ENCODE measurements at places on chromosomes 5 and 9.

DNA sequence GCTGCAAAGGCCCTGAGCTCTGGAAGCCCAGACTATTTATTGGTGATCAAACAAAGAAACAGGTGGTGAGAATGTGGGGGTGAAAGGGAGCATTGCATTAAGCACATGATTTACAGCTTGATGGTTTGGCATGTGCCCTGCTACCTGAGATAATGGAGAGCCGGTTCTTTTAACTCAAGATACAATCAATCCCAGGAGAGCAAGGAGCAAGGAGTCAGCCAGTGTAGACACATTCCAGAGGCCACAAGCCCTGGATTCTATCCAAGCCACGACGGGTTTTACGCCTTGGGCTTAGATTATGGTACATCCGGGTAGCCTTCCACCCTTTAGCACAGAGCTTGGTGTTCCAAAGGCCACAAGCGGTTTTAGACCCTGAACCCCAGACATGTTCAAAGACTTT lies 292.2 kb downstream of the CYLC2 start:
- DNase-seq: no peak

DNA sequence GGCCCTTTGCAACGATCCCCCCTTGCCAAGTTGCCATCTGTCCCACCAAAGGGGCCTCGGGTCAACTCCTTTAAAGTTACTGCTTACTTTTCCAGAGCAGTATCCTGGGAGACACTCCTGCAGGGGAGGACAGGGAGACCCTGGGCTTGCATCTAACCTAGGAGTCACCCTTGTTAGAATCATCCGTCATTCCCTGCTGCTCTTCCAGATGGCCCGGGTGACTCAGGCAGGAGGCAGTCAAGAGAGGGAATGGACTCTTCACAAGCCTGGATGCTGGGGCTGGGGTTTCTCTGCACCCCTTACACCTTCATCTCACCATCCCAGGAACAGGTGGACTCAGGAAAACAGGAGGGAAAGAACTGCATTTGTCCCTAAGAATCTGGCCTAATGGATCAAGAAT lies 175.6 kb downstream of the GABBR2 start:
- DNase-seq: no peak

DNA sequence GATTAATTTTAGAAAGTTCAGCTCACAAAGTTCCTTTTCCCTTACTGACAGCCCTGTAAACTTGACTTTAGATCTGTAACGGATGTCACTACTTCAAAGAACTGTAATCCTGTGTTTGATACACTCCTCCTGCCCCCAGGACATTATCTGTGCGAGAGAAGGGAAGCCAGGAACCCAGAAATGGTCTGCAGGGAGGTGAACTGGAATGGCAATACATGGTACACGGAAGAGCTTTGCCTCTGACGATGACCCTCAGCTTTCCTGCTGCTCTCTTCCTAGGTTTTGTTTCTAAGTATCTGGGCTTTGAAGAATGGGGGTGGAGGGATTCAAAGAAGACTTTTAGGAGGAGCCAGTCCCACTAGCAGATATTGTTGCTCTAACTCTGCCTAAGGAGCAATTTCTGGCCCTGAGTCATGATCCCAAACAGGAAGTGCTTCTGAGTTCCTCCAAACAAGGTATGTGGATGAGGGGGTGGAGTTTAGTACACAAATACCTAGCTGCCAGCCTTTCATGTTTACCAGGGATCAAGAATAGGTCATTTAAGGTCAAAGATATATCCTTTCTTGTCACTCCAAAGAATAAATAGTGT lies 43.4 kb upstream of the TMC1 start:
- no peak for DNase-seq

DNA sequence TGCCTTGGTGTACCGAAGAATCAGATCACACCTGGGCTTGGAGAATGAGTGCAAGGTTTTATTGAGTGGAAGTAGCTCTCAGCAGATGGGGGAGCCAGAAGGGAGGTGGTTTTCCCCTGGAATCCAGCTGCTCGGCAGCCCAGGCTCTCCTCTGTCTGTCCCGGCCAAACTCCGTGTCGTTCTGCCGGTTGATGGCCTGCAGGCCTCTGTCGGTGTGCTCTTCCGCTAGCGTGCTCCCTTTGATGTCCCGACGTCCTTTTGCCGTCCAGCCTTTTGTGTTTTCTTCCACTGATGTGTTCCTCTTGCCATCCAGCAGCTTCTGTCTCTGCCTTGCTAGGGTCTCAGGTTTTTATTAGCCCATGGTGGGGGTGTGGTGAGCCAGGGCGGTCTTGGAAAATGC lies 28.0 kb upstream of the MIER3 start:
- DNase-seq: no peak

- DNase-seq: no peak
Measured at GRCh38 chr9:19409401-19410194, 789 bp downstream of the ACER2 start.

DNA sequence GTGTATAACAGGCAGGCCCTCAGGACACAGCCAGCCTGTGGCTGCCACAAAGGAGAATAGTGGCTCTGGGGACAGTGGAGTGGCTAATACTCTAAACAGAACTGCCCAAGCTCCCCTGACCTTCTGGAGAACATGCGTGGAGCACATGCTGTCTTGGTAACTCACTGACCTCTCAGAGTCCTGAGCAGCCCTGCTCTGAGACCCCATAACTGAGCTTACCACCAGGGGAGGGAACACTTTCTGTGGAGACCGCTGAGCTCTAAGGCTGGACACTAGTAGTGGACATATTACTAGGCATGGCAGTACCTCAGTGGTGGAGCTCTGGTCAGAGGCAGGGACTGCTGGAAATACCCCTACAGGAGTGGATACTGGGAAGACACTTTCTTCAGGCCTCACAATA lies 60.2 kb upstream of the SPTLC1 start:
- DNase-seq: no peak

DNA sequence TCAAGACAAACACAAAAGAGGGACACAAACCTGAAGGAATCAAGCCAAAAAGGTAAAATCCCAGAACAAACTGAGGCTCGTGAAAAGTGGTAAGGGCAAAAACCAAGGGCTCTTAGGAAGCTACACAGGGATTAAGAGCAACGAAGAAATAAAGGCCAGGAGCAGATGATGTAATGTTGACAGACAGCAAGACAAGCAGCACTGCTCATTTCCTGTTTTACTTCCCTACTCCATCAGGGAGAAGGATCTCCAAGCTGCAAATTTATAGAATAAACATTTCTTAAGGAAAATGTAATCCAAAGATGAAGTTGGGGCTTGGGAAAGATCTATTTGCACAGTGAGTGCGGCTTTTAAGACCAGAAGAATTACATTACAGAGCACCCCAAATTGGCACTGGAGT lies 182.3 kb upstream of the MAP1B start:
- DNase-seq: no peak

- DNase-seq: no peak
Measured at GRCh38 chr5:56569566-56569965, 245.8 kb upstream of the MAP3K1 start.

DNA sequence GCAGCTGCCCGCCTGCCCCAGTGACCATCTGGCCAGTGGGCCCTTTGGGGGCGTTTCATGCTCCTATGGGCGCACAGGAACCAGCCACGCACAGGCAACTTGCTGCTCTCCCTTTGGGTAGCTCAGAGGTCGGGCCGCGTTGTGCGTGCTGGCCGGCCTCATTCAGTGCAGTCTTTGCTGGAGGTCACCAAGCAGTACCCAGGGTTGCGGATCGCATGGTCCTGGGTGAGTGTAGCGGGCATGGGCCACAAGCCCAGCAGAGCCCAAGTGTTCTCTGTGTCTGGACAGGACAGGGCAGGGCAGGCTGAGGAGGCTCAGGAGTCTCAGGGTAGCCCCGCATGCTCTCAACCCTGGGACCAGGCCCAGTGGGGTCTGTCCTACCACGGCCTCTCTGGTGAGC lies 9.9 kb upstream of the MRNIP start:
- DNase-seq: no peak

GRCh38 chr9:16265688-16266087 lies 604.8 kb downstream of the BNC2 start:
- DNase-seq: no peak

DNA sequence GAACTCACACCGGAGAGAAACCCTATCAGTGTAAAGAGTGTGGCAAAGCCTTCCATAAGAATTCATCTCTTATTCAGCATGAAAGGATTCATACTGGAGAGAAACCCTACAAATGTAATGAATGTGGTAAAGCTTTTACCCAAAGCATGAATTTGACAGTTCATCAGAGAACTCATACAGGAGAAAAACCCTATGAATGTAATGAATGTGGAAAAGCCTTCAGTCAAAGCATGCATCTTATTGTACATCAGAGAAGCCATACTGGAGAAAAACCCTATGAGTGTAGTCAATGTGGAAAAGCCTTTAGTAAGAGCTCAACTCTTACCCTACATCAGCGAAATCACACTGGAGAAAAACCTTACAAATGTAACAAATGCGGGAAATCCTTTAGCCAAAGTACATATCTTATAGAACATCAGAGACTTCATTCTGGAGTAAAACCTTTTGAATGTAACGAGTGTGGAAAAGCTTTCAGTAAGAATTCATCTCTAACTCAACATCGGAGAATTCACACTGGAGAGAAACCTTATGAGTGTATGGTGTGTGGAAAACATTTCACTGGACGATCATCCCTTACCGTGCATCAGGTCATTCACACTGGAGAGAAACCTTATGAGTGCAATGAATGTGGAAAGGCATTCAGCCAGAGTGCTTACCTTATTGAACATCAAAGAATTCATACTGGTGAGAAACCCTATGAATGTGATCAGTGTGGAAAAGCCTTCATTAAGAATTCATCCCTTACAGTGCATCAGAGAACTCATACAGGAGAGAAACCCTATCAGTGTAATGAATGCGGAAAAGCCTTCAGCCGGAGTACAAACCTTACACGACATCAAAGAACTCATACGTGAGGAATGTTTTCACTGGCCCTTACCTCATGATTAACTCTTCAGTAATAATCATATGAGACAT lies 8.9 kb upstream of the ZNF454 start:
- no peak for DNase-seq

GRCh38 chr9:14935964-14936363 lies 25.7 kb upstream of the FREM1 start:
- DNase-seq: no peak

GRCh38 chr9:112620388-112620787 lies 97.5 kb downstream of the INIP start:
- DNase-seq: no peak

DNA sequence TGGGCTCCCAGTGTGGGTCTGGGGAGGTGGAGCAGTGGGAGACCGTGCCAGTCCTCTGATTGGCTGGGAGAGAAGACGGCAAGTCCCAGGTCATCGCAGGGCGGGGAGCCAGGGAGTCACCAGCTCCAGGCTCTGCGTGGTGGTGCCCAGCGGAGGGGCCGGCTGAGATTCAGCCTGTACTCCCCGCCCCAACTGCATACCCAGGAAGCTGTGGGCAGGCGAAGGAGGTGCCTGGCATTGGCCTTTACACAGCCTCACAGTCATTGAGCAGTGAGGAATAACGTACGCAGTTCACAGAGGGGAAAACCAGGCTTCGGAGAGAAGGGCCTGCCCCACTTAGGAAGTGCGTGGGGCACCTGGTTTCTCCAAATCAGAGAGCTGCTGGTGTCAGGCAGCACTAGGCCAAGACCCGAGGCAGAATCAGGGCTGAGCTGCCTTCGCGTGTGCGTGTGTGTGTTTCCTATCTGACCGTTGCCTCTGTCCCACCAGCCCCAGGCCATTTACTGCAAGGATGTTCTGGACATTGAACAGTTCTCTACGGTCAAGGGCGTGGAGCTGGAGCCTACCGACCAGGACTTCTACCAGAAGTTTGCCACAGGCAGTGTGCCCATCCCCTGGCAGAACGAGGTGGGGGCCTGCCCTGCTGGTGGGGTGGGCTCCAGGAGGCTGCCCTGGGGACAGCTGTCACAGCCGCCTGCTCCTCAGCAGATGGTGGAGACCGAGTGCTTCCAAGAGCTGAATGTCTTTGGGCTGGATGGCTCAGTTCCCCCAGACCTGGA lies 6.2 kb upstream of the PRR7 start:
- peak; percentile 61 for DNase-seq

- DNase-seq: no peak
Measured at GRCh38 chr5:67639313-67639712, 442.7 kb upstream of the CD180 start.

DNA sequence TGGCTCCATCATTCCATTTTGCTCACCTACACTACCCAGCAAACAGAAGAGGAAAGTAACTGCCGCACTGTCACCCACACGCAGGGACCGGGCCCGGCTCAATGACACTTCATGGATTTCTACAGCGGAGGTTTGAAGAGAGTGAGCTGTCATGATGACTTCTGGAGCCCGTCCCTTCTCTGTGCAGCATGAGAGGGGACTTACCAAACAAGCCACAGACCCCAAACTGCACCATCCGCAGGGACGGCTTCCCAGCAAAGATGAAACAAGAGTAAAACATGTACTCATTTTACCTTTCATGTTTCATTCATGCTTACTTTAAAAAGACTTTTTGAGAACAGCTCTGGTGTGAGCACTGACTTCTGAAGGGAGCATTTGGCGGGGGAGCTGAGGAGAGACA lies 99.5 kb downstream of the TLE1 start:
- no peak for DNase-seq

DNA sequence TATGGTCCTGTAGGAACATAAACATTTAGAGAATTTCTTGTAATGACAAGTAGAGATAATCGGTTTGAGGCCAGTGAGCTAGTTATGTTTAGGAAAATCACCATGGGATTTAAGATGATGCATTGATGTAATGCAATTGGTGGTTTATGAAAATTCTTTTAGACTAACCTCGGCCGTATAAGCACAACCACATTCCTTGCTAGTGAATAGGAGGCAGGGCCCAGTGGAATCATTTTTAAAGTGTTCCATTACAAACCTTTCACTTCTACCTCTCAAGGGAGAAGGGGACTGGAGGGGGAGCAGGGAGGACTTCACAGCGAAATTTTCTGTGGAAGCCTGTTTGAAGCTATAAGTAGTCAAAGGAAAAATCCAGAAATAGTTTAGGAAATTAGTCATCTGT lies 71.8 kb upstream of the NFIL3 start:
- no peak for DNase-seq

GRCh38 chr5:15646371-15646770 lies 146.4 kb downstream of the FBXL7 start:
- DNase-seq: no peak

DNA sequence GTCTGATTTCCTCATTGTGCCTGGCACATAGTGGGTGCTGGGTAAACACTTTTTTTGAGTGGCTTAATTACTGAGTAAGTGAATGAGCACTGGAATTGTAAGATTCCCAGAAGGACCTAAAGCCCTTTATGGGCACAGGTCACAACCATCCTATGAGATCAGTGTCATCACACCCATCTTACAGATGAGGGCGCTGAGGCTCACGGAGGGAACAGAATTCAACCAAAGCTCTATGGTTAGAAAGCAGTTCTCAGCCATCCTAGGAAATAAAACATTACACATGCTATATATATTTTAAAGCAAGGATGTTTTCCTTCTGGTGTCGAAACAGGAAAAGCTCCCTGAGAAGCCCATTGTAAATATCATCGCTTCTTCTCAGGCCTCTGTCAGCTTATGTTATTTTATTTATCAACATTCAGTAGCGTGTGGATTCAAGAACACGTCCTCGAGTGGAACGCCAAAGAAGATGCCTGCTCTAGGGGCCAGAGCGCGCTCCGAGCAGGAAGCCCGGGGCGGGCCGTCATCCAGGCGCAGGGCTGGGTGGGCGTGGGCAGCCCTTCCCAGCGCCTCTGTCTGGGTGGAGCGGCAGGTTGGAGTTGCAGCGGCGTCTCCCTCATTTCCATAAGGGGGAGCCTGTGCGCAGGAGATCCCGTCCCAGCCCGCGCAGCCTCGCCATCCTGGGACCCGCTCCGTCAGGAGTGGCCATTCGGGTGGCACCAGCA lies 155.8 kb upstream of the SMIM23 start:
- no peak for DNase-seq
